NCI-H1930 (cell line): ENCODE measurements at places on chromosomes 12 and 14.
A peak's percentile ranks its signal among the peaks of the same experiment; 100 is the strongest.

DNA sequence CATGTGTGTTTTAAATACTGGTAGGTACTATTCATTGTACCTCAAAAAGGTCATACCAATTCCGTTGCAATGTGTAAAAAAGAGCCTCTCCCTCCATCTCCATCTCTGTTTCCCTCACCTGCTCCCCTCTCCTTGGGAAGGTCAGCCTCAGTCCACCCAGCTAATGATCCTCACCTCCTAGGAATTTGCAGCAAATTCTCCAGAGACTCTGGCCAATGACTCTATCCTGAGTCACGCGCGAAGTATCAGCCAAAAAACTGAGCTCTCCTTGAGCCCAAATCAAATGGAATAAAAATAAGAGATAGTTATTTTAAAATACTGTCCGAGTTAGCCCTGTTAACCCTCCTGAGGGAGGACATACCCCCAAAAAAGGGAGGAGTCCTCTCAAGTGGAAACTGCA is 148.4 kb downstream of the DPF3 start:
- DNase-seq: no peak

DNA sequence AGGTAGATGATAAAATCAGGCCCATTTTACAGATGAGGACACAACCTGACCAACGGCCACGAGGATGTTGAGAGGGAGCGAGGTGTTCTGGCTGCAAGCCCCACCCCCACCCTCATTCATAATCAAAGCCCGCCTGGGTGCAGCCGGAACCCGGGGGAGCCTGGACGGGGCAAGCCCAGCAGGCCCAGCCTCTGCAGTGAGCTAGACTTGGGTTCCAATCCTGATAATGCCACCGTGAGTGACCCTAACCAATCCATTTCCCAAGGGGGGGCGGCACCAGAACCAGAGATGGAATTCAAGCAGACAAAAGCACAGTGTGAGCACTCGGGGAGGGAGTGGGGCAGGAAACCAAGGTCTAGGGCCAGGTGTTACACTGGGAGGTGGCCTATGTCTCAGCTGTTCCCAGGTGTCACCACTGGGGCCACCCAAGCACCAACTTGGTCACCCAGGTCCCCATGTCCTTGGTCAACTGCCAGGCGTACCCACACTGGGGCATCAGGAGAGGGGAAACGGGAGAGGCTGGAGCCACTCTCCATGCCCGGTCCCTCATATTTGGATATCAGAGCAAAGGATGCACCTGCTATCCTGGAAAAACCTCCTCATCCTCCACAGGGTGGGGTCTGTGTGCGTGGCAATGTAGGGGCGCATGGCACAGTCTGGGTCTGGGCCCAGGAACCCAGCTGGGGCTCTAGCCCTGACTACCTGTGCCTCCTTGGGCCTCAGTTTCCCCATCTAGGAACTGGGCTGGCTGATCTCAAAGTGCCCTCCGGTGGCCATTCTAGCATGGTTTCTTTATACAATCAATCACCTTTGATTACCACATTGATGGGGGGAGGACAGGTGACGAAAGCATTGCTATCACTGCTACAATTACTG is 58.4 kb downstream of the FAM222A start:
- DNase-seq: no peak

- no peak for DNase-seq
These were observed 50.6 kb upstream of the REP15 start for GRCh38 chr12:27645671-27646070.

GRCh38 chr14:46018846-46019420 is 632.6 kb downstream of the RPL10L start:
- no peak for DNase-seq

DNA sequence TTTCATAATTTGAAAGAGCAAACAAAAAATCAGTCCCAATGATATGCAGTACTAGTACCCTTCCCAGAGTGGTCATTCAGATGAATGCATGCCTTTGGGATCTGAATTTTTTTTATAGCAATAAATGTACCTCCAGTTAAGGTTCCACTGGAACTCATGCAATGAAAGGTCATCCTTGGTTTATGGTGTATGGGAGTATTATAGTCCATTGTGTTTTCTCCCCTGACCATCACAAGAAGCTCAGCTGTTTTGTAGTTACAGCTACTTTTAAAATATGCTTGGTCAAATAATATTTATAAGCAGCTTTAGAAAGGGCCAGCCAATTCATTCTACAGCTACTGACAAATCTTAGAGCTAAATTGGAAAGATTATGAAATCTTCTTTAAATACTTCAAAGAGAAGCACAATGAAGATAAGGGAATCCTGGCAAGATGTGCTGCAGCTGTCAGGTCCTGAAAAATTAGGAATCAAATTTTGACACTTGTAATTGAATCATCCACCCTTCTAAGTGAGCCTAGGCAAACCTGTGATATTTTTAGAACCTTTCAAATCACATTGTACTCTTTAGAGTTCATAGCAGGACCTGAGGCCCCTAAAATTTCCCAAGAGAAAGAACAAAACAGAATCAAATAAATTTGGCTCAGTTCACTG is 46.5 kb downstream of the IFT81 start:
- DNase-seq: no peak

DNA sequence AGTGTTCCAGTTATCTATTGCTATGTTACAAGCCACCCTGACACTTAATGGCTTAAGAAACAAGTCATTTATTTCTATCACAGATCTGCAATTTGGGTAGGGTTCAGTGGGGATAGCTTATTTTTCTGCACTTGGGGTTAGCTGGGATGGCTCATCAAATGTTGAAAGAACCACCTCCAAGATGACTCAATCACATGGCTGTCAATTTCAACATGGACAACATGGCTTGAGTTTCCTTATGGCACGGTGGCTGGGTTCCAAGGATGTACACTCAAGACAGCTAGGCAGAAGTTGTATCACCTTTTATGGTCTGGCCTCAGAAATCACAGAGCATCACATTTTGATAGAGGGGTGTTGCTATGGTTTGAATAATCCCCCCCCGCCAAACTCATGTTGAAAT is 24.5 kb upstream of the IGF1 start:
- DNase-seq: no peak

DNA sequence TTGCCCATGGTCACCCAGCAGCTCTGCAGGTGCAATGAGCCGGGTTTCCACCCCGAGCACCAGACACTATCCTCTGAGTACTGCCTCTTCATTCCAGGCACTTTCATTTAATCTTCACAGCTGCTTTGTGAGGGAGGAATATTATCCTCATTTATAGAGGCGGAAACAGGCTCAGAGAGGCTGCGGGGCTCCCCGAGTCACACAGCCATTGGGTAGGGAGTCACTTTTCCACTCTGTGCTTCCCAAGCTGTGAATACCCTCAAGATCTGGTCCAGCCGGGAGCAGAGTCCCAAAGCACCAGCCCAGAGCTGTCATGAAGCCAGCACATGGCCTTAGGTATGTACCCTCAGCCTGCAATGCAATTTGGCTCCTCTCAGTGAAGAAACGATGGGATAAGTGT is 51.7 kb upstream of the RIN3 start:
- DNase-seq: no peak

DNA sequence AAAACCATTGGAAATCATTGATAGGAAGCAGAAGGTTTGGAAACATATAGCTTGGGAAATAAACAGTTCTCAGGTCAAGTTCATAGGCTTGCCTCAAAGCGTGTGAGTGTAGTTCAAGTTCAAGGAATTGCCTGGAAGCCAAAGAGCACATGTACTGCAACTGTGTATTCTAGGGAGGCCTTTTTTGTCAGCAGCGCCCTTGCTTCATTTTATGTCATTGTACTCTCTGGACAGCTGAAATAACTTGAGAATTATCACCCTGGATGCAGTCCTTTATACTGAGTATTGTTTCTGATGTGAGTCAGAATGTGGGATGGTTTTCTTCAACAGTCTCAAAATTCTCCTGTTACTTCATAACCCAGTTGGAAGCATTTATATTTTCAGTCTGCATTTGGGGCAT is 16.0 kb upstream of the EVL start:
- peak; percentile 35 for DNase-seq

DNA sequence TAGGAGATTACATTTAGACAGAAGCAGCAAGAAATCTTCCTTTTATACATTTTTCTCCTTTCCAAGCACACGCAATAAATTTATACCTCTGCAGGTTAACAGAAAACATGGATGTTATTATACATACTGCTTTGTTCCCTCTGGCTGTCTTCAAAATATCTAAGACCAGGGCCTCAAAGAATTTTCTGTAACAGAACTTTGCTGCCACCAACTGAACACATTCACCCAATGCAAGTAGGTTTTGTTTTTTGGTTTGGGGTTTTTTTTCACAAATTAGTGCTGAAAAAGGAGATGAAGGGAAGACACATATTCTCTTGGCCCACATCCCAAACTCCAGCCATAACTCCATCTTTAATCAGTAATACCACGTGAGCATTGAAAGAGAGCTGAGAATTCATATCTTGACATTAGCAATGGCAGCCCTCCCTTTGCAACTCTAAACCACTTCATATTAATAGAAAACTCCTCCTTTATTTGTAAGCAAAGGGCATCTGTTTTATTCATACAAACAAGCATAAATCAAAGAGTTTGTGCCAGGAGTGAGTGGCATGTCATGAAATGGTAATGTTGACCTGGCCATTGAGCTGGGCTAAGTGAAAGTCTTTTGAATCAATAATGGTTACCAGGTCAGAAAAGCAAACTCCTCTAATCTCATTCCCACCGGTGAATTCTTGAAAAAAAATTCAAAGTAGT is 150.8 kb upstream of the FSCB start:
- DNase-seq: peak; percentile 23

DNA sequence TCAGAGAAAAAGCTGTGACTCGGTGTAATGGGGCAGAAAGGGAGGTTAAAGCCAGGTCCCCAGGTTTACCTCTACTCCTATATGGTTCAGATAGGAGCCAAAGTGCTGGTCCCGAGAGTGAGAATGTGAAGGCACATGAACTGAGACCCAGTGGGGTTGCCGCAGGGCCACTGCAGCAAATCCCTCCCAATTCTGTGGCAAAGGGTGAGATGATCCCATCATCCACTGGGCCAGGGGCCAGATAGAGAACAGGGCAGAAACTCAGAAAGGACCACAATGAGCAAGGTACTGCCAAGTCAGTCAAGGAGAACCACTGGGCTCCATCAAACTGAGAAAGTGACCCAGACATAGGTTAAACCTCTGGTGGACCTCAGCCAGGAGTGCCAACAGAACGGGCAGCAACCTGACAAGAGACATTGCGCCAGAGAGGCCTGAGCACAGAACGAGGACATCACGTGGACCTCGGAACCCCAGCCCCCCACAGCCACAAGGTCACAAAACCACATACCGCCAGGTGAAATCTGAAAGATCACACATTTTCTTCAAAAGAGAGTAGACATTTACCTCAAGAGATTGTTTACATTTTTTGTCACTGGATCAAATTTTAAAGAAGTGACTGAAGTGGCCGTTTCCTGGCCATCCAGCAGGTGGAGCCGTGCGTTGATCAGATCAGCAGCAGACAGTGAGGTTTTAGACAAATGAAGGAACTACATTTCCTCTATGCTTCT is 20.5 kb upstream of the ITPR2 start:
- peak; percentile 36 for DNase-seq

- no peak for DNase-seq
These were observed 75.8 kb downstream of the PPP1R36 start for GRCh38 chr14:64625386-64626232.

DNA sequence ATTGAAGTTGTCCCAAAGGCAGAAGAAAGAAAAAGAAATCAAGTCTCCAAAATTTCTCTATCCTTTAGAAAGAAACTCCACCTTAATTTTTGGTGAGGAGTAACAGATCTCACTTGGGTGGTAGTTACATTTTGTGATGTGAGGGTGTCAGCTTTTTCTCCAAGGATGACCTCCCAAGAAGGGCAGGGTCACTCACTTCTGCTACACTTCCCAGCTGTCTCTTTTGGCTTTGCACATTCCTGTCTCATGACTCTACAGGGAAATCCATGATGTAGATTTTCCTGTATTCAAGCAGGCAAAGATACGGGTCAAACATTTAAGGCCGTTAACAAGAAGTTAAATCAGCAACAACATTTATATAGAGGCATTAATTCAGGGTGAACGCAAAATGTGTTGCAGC is 1016.4 kb downstream of the NRXN3 start:
- DNase-seq: no peak
